ENCODE measurements at places on chromosomes 1 and 21. TPM values are rescaled to one million over a fixed set of nuclear protein-coding genes. Genes with fewer than 3 reads are reported as not detected.

Gene DENND2C
- total RNA-seq, result 2.8 TPM

Gene KRTAP19-6
- not detected for total RNA-seq

Gene NBL1
- total RNA-seq, result 5.7 TPM

Gene ZNF683
- 1.8 TPM for total RNA-seq

Gene GUCA2A
- total RNA-seq, result not detected

Gene C1QA
- total RNA-seq, result 6.1 TPM

Gene GRIK1
- total RNA-seq, result not detected

Gene HES4
- 3.6 TPM for total RNA-seq

Gene RABGAP1L
- 98.3 TPM for total RNA-seq

Gene ORC1
- total RNA-seq, result 2.4 TPM
